Kidney (tissue), 22 donors: ENCODE measurements at places on chromosomes 16 and 17. TPM values are rescaled to one million over a fixed set of nuclear protein-coding genes. Genes with fewer than 3 reads are reported as not detected.

GRCh38 chr17:63622574-63623390 lies 565 bp downstream of the MAP3K3 start:
- peak; percentile 77 for DNase-seq

ABCC3 gene
- polyA plus RNA-seq: 9.3 TPM

DNA sequence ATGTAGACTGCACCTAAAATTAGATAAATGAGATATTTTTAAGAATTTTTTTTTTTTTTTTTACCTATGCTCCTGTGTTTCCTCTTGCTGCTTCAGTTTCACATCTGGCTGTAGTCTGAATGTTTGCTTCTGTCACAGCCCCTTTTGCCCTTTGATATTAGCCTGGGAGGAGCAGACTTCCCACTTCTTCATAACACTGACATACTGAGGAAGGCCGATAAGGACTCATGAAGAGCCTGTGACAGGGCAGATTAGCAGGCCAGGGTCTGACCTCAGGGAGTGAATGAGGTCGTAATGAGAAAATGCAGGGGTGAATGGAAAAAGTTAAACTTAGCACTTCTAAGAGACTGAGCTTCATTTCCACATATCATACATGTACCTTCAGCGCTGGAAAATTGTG lies at the start of gene SLFN14:
SLFN14 (minus strand) TSS at position 117 of the 400 bp plus-strand sequence. CDS start 2,757 bp downstream, outside the sequence.
- no peak for DNase-seq

- DNase-seq: peak; percentile 49
Observed at GRCh38 chr16:64121473-64121872, 1000.4 kb downstream of the CDH11 start.

DNA sequence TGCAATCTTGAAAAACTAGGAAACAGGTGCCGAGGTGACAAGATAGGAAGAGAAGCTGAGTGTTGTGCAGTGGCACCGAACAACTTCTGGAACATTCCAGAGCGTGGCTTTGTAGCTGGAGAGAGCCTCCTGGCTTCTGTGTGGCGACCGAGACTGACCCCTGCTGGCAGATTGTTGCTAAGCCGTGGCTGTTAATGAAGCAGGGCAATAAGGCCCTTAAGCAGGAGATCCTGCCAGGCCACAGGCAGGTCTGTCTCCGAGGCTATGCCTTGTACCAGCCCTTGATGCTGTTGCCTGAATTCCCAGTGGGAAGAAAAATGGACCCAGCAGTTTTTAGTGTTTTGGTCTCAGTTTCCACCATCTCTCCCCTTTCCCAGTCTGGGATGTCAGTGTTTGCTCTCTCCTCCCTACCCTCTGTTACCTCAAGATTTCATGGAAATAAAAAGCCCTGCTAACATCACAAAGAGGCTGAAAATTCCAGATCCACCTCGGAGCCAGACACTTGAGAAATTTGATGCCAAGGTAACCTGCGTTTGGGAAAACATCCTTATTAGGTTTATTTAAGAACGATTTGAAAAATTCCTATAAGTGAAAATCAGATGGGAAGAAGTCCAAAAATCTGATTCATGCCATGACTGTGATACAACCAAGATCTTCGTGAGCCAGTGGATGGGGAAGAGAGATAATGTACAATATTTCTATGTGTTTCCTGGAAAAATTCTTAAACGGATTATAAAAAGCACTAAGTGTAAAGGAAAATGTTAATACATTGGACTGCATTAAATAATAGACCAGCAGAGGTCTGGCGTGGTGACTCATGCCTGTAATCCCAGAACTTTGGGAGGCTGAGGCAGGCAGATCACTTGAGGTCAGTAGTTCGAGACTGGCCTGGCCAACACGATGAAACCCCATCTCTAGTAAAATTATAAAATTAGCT lies 265.1 kb downstream of the PRKCA start:
- peak; percentile 83 for DNase-seq

GRCh38 chr17:28579526-28579925 lies 2.8 kb upstream of the ALDOC start:
- DNase-seq: no peak
